ENCODE measurements at places on chromosomes 2 and 18. TPM values are rescaled to one million over a fixed set of nuclear protein-coding genes. Genes with fewer than 3 reads are reported as not detected.
A peak's percentile ranks its signal among the peaks of the same experiment; 100 is the strongest.

DNA sequence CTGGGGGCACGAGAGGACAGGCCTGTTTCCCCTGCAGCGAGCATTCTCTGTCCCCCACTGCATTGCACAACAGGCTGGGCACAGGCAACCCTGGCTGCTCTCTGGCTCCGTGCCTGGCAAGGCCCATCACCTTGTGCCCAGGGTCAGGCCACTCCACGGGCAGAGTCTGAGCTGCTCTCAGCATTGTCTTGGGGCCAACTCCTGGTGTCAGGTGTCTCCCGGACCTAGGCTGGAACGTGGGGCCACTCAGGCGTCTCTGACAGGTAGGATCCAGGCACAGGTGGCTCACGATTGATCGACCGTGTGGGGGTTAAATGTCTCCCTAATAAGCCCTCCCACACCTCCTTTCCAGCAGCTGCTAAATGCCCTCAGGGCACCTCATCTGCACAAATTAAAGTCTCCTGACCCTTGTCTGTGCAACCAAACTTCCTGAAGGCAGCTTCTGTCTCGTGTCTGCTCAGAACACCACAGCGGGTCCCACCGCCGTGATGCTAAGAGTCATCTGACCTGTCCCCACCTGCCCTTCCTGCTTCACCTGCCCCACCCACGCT lies 66.6 kb upstream of the GPC1 start:
- H3K36me3 ChIP-seq: no peaks in the 10 kb centered on the region
- DNase-seq: no peak
- no peak overlapping the region for H3K4me3 ChIP-seq
- H3K27me3 ChIP-seq: no peaks in the 10 kb centered on the region
- H3K4me1 ChIP-seq: peaks cover 13% of the 10 kb centered on the region
- H3K27ac ChIP-seq: no peak overlapping the region

- no peaks in the 10 kb centered on the region for H3K36me3 ChIP-seq
- no peak overlapping the region for H3K4me3 ChIP-seq
- peaks cover 17% of the 10 kb centered on the region for H3K4me1 ChIP-seq
- H3K27me3 ChIP-seq: no peaks in the 10 kb centered on the region
Observed at GRCh38 chr18:7945882-7946281, 378.8 kb downstream of the PTPRM start.

DNA sequence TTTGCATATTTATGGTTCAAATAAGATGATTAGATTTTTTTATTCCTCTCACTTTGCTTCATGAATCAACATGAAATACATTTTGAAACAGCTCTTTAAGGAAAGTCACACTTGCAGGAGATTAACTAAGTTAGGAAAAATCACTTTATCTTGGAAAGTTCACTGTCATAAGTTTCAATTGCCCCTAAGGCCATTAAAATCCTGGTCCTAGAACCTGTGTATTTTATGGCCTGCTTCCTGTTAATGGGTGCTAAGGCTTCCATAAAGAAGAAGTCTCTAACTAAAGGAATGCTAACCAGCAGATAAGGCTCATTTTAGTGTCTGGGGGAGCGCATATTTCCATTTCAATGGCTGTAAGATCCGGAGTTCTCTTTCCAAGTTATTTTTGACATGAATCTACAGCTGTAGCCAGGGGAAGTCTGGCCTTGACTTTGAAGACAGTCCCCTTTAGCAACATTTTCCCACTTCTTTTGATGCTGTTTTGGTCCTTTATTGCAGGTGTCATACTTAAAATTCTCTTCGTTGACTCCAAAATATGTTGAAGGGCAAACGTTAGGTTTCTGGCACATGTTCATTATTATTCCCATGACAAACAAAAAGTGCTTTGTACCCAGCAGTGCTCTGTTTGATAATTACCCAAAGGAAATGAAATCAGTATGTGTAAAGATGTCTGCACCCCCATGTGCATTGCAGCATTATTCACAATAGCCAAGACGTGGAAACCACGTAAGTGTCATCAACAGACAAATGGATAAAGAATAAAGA lies 34.4 kb upstream of the SH3BP4 start:
- no peaks in the 10 kb centered on the region for H3K27me3 ChIP-seq
- no peak for DNase-seq
- H3K4me1 ChIP-seq: no peaks in the 10 kb centered on the region
- no peaks in the 10 kb centered on the region for H3K36me3 ChIP-seq

DNA sequence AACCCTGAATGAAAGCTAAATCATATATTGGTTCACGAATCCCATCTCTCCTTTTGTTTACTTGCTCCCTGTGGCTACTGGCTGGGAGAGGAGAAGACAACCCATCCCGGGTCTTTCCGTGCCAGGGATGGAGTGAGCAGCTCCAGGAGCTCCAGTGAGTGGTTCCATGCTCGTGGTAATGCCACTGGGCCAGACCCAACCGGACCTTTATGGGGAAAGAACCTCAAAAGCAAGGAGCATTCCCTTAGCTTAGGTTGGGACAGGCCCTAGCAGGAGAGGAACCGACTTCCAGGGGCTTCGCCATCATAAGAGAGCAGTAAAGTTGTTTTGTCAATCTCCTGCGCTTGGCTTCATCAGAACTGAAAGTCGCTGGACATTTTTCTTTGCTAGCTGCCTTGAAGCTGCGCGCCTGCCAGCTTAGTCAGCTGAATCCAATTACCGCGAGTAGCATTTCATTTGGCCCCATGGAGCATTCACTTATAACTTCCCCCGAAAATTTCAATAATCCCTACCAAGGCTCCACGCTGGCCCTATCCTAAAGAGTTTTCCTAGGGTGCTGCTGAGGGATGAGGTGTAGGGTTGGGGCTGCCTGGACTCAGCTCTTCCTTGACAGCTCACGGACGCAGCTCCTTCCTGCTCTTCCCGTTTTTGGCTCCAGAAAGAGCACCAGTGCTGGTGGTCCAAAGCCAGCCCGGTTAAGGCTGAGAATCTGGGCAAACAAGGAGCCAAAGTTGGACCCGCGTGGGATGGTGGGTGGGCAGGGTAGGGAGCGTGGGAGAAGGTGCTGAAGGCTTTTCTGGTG lies 4.9 kb downstream of the HOXD3 start:
- H3K27ac ChIP-seq: no peak overlapping the region
- H3K4me1 ChIP-seq: peaks cover 4% of the 10 kb centered on the region
- H3K36me3 ChIP-seq: no peaks in the 10 kb centered on the region
- H3K27me3 ChIP-seq: peaks cover 92% of the 10 kb centered on the region
- DNase-seq: no peak

DNA sequence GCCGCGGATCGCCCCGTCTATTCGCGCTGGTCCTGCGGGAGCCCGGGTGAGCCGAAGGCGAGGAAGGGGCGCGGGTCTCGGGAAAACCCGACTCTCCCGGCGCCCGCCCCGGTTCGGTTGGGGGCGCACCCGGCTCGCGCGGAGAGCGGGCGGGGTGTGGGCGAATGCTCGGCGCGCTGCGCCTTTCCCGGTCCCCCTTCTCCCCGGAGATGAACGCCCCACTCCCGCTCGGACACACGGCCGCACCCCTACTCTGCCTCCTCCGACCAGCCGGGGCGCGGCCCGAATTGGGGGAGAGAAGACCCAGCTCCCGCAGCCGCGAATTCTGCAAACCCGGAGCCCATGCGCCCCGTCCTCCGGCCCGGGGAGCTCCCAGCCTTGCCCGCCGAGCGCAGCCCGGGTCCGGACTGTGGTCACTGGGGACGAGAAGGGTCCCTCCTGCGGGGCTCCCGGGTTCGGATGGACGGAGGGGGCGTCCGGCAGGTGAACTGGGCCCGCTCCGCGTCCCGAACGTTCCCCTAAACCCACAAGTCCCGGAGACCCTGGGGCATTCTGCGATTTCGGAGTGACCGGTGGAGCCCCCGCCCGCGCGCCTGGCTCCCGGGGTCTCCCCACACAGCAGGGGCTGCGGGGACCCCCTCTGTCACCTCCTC lies 734 bp downstream of the KCNG2 start:
- peaks cover 7% of the 10 kb centered on the region for H3K4me1 ChIP-seq
- no peak for DNase-seq
- H3K36me3 ChIP-seq: no peaks in the 10 kb centered on the region
- no peak overlapping the region for H3K27ac ChIP-seq
- peaks cover 41% of the 10 kb centered on the region for H3K27me3 ChIP-seq

DNA sequence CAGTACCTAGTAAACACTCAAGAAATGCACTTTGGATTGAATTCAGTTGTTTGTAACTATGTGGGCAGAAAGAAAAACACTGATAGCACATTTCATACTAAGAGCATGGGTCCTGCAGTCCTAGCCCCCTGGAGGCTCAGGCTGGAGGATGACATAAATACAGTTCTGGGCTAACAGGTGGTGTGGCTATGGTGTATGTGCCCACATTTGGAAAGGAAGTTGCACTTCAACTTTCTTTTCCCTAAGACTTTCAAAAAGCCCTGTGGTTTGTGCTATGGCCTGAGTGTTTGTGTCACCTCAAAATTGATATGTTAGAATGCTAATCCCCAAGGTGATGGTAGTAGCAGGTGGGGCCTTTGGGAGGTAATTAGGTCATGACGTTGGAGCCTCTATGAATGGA lies 218.2 kb downstream of the CDCA7 start:
- no peaks in the 10 kb centered on the region for H3K36me3 ChIP-seq
- H3K4me3 ChIP-seq: no peak overlapping the region
- no peaks in the 10 kb centered on the region for H3K27me3 ChIP-seq
- no peak for DNase-seq
- H3K4me1 ChIP-seq: no peaks in the 10 kb centered on the region

DNA sequence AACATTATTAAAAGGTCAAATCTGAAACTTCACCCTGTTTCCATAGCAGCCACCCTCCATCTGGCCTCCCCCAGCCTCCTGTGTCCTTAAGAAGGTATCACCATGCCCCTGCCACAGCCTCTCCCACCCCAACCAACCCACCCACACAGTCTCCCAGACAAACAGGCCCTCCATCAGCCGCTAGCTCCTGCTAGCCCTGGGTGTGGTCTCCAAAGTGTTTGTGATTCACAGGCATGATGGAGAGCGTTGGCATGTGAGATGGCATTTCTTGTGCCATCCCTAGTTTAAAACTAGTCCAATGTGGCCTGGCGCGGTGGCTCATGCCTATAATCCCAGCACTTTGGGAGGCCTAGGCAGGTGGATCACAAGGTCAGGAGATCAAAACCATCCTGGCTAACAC lies 44.9 kb upstream of the GPR45 start:
- H3K27ac ChIP-seq: no peak overlapping the region
- DNase-seq: no peak

DNA sequence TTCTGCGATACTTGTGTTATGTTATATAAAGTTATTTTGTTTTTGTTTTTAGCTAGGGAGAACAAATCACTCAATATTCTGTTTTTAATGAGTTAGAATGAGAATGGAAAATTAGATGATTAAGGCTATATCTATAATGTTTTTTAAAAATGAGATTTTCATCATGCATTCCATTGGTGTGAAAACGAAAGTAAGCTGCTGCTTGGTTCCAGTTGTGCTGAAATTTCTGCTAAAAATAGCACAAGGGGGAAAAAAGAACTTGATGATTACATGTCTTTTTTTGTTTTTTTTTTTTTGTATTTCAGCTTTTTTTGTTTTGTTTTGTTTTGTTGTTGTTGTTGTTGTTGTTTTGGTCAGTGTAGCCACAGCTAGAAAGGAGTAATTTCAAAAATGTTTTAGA lies 242.6 kb upstream of the KCNJ3 start:
- H3K27me3 ChIP-seq: no peaks in the 10 kb centered on the region
- H3K4me3 ChIP-seq: peak overlapping the region; percentile 28
- H3K36me3 ChIP-seq: no peaks in the 10 kb centered on the region

DNA sequence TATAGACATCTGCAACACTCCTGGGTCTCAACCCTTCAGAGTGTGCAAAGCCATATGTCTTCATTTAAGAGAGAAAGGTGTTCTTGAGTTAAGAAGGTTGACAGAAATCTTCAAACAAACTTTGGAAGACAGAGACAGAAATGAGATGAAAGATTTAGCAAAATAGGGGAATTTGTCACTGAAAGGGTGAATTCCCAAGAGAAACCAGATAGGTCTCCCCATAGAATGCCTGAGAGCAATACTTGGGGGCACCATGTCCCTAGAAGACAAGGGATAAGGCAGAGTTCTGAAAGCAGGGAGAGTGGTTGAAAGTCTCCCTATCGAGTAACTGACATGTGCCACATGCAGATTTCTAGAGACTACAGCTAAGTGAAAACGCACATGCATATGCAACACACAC lies 50.0 kb downstream of the AP1S3 start:
- no peaks in the 10 kb centered on the region for H3K27me3 ChIP-seq
- DNase-seq: no peak
- no peak overlapping the region for H3K27ac ChIP-seq
- H3K4me3 ChIP-seq: no peak overlapping the region

- H3K27me3 ChIP-seq: peaks cover 4% of the 10 kb centered on the region
- no peak for DNase-seq
- H3K4me1 ChIP-seq: no peaks in the 10 kb centered on the region
- H3K36me3 ChIP-seq: no peaks in the 10 kb centered on the region
- H3K4me3 ChIP-seq: no peak overlapping the region
- H3K27ac ChIP-seq: no peak overlapping the region
Observed at GRCh38 chr2:26617588-26618083, 23.5 kb downstream of the CIB4 start.

DNA sequence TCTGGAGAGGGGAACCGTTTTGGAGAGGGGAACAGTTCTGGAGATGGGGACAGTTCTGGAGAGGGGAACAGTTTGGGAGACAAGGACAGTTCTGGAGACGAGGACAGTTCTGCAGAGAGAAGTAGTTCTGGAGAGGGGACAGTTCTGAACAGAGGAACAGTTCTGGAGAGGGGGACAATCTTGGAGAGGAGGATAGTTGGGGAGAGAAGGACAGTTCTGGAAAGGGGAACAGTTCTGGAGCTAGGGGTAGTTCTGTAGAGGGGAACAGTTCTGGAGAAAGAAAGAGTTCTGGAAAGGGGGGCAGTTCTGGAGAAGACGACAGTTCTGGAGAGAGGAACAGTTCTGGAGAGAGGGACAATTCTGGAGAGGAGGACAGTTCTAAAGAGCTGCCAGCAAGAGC lies 745.9 kb downstream of the GALR1 start:
- DNase-seq: no peak
- H3K4me3 ChIP-seq: no peak overlapping the region
- no peaks in the 10 kb centered on the region for H3K36me3 ChIP-seq
- H3K4me1 ChIP-seq: no peaks in the 10 kb centered on the region

- no peaks in the 10 kb centered on the region for H3K27me3 ChIP-seq
- DNase-seq: no peak
- H3K4me3 ChIP-seq: no peak overlapping the region
- H3K4me1 ChIP-seq: peaks cover 5% of the 10 kb centered on the region
- no peaks in the 10 kb centered on the region for H3K36me3 ChIP-seq
- no peak overlapping the region for H3K27ac ChIP-seq
Observed at GRCh38 chr2:168662651-168663208, 139.7 kb upstream of the NOSTRIN start.

The PRKAG3 gene
- not detected for total RNA-seq

The GPR55 gene
- 16.1 TPM for total RNA-seq

The CXCR4 gene
- total RNA-seq: 41.1 TPM

The KLHL41 gene
- total RNA-seq: not detected

The CPO gene
- not detected for total RNA-seq

The ALPP gene
- not detected for total RNA-seq

The ERMN gene
- total RNA-seq: not detected

The CYP1B1 gene
- total RNA-seq: 7.6 TPM

The GDF7 gene
- 1.1 TPM for total RNA-seq

The NMUR1 gene
- total RNA-seq: not detected

The SERPINB12 gene
- total RNA-seq: not detected

The NEU2 gene
- total RNA-seq: not detected

The TNS1 gene
- total RNA-seq: 101 TPM

The SLC4A5 gene
- 0.37 TPM for total RNA-seq
